Stimulated activated CD8-positive, alpha-beta memory T cell treated with anti-CD3 and anti-CD28 coated beads, Interleukin-15, amount 100 ng/mL, for 48 hours (primary cell): ENCODE measurements at places on chromosomes 2 and 18.

DNA sequence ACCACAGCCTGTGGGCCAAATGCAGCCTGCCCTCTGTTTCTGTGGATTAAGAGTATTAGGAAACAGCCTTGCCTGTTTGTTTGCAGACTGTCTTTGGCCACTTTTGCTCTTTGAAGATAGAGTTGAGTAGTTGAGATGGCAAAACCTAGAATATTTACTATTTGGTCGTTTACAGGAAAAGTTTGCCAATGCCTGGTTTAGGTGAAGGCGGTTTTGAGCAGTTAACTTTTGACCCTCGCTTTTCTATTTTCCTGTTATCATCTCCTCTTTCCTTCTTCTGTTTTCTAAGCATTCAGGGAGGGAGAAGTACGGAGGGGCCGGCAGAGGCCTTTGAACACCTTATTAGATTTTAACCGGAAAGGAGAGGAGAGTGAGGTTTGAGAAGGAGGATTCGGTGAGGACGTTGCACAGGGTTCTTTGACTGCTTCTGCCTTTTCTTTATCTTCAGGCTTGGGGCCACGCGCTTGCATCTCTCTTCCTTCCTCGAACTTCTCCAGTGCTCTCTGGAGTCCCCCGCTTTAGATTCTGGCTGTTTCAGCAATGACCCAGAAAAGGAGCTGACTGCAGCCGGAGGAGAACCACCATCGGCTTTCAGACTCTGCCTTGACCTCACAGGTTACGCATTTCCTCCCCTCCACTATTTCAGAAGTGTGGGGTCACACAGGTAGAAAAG is 39.2 kb downstream of the IL1R2 start:
- no peak for DNase-seq

DNA sequence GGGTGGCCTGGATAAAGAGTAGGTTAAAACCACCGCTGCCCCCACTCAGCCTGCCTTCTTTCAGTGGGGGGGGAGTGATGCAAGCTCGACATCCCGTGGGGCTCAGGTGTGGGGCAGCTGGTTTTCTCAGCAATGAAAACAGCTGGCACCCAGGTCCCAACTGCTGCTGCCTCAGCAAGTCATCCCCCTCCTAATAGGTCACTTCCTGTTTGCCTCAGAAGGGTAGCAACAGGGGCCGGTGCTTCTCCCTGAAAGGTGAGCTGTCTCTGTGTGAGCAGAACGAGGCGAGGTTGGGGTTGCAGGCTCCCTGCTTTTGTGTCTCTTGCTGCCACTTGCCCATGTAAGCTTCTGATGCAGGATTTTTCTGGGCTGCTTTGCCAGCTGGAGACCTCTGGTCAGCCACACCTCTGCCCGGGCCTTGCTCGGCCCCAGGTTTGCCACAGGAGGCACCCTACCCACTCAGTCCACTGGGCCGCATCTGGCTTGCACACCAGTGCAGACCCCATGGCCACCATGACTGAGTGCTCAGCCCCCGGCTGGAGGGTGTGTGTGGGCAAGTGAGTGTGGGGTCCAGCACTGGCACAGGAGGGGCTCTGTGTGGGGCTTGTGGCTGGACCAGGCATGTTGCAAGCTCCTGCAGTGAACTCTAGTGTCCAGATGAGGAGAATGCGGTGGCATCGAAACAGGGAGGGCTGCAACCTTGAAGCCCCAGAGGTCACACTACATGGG is 11.5 kb upstream of the ASB1 start:
- no peak for DNase-seq

- no peak for DNase-seq
Measured at GRCh38 chr2:175922160-175922559, 79.9 kb downstream of the LNPK start.

DNA sequence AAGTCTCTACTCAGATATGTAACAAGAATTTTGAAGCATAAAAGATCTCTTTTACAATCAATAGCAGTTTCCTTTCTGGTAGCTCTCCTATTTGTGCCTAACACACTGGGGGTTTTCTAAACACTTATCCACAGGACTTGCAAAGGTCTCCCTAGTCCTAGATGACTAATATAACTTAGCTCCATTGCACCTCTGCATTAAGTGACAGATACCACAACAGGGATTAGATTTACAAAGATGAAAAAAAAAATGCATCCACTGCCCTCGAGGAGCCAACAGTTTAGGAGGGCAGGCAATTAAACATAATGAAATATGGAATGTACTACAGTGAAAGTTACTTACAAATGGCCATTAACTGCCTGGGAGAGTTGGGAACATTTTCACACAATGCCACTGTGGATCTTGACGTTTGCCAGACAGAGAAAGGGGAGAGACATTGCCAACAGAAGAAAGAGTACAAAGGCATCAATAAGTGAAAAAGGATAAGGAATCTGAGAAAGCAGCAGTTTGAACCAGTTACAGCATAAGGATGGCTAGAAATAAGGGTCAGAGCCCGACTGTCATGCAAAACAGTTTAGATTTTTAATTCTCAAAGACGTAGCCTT is 14.3 kb downstream of the PPP3R1 start:
- no peak for DNase-seq

DNA sequence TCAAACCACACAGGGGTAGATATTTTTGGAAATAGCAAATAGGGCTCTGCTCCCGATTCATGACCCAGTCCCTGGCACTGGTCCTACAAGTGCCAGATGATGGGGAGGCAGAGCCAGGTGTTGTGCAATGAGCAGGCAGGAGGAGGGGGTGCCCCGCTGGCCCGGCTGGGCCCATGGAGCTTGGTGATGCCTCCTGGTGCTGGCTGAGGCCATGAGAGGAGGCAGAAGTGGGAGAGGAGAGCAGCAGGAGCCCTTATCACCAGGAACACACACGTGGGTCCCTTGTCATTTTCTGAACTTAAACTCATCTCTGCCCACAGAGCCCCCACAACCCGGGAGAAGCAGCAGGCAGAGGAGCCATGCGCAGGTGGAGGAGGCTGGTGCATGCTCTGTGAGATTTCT is 90.5 kb upstream of the MAPK4 start:
- DNase-seq = no peak

DNA sequence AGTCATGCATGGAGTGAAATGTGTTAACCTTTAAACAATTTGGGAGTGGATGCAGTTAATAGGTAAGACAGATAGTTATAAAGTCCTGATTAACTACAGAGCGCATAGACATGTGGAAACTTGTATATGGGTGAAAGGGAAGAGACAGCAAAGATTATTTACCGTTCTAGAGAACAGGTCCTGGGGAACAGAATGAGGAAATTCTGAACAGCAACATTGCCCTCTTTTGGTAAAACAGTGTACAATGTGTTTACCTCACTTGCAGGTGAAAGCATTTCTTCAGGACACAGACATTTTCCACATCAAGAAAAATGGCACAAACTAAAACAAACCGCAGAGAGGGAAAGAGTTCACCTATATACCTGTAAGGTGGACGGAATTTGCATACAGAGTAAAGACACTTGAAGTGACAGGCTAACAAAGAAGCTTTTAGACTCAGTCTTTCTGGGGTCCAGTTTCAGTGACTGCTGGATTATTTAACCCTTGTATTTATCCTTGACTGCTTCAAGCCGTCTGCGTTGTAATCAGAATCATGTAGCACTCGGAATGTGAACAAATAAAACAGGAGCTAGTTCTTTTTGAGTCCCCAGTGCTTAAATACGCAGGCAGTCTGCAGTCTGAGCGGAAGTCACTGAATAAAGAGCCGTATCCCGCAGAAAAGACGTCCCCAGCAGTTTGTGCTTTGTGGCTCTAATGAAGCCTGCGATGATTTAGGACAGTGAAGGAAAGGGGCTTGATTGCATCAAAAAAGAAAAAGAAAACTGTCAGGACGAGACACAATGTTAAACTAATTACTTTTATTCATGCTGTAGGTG is 364.8 kb upstream of the GALNT5 start:
- no peak for DNase-seq

GRCh38 chr2:232138441-232138840 is 176.9 kb downstream of the DIS3L2 start:
- DNase-seq = no peak

GRCh38 chr2:177639262-177639914 is 246.8 kb downstream of the AGPS start:
- DNase-seq = no peak
